ENCODE measurements at places on chromosomes 7 and 10.

DNA sequence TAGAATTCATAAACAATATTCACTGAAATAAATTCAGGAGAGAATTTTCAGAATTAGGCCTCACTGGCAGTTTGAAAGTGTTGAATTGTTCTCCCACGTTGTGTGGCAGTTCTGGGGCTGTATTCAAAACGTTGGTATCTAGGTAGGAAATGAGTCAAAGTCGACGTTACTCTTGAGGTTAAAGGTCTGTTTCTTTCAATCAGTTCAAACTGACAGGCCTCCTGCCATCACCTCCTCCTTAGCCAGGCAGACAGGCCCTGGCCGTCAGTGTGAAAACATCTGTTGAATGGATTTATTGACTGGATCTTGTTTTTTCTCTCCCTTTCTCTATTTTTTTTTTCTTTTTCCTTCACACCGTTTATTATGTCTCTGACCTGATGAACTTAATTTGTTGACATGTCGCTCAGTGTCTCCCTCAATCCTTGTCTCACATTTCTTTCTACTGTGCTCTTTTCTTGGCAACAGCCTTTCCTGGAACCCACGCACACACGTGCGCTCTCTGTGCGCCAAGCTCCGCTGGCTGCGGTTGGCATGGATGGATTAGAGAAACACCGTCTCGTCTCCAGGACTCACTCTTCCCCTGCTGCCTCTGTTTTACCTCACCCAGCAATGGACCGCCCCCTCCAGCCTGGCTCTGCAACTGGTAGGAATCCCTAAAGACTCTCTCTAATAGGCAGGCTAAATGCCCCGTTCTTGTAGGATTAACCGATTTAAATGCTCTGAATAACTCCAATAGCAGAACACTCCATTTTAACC lies 231.7 kb downstream of the HDAC9 start:
- DNase-seq, result no peak

- no peak for DNase-seq
These were observed 211.2 kb downstream of the GLI3 start for GRCh38 chr7:42025635-42026375.

GRCh38 chr7:46948716-46949115 lies 633.2 kb downstream of the TNS3 start:
- no peak for DNase-seq

DNA sequence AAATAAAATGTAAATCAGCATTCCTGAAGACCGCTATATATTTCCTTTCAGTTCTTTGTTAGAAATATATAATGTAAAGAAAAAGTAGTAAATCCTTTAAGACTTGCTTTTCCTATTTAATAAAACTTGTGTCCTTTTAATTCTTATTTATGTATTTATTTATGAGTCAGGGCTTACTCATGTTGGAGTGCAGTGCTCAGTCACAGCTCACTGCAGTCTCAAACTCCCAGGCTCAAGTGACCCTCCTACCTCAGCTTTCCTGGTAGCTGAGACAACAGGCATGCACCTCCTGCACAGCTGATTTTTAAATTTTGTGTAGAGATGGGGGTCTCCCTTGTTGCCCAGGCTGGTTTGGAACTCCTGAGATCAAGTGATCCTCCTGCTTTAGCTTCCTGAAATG lies 724.5 kb downstream of the ANKRD7 start:
- no peak for DNase-seq

DNA sequence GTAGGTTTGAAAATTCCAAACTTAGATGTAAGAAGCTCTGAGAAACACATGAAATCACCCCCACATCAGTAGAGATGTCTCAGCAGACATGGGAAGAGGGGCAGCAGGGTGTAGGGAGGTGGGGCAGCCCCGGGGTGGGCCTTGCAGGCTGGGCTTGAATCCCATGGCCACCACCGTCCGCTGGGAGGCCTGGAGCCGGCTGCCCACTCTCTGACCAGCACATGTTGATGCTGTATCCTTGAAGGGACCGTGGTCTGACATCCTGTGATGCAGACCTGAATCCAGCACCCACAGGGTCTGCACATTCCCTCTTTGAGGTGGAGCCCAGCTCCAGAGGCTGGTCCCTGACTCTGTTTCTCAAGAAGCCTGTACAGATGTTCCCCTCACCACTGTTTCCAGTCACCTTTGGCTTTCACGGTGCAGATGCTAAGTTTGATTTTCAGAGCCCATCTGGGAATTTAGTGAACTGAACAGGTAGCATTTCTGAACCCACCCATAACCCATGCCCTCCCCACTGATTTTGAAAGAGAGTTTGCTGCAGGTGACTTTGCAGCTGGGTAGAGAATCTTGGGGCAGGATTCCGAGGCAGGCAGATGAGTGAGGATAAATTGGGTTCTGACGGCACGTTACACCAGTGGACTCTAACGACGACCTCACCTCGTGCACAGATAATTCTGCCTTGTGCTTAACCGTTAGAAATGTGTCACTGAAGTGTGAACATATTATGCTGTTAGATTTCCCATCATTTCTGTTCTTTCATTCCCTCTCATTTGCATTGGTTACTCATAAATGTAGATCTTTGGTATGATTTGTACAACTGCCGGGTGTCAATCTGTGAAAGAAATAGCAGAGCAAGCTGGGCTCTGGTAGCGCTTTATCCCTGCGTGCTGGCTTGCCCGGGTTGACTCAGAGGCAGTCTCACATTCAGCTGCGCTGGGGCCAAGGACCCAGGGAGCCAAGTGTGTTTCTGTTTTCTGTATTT lies 45.7 kb downstream of the IKZF1 start:
- DNase-seq, result no peak

DNA sequence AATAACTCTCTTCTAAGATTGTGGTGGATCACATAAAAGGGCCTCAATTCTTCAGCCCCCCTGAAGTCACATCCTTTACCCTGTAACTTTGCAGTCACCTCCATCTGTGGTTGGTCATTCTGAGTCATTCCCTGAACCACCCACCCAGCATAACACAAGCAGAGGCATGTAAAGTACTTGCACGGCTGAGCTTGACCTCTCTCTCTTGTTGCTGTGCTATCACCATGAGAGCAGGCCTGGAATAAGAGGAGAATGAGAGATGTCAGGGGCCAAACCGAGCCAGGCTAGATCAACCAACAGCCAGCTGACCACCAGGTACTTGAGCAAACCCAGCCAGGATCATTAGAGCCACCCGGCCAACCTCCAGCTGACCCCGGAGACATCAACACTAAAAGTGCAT lies 13.5 kb upstream of the STK17A start:
- DNase-seq, result no peak

DNA sequence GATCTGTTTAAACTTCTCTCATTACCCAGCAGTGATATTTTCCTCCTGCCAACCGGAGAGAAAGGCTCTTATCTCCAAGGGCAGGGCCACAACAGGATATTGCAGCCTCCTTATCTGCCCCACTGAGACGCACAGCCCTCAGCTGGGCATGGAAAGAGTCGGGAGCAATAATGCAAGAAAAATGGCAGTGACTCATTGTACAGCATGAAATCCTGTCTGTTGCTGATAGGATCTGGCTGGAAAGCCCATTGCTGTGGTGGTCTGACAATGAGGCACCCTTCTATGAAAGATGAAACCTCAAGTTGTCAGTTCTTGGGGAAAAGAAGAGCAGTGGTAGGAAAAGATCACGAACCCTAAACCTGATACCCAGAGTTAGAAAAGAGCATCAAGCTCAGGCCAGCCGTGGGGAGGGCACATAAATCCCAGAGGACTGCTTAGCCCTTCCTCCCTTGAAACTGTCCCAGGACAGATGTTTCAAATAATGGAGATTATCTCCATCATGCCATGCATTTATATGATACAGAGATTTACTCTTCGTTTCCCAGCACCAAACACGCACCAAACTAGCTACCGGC lies 47.0 kb upstream of the FIGNL1 start:
- no peak for DNase-seq

DNA sequence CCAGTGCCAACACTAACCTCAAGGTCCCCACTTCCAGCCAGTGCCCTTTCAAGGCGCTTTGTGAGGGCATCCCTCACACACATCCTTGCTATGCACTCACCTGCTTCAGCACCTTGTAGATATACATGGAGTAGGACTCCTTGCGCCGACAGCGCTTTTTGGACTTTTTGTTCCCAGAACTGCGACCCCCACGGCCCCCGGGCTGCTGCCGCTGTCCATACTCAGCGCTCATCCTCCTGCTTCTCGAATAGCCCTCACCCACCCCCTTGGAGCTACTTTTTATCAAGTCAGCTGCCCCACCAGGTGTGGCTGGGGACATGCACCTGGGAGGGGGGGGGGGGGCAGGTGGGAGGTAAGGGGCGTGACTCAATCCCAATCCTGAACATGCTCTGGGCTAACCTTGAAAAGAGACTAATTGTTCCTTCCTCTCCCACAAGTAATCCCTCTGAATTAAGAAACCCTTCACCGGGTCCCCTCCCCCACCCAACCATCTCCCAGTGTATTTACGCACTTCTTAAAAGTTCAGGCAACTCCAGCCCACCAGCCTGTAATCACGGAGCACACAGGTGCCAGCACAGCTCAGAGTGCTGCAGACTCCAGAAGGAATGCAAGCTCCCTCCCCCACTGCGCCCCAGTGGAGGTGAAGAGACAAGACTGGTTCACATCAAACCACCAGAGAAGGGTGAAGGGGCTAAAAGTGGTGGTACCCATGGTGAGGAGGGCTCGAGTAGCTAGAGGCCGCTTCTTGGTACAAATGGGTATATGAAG lies at the start of gene H2BK1:
TSS of gene H2BK1 (minus strand) at position 402 of the 768 bp plus-strand sequence. CDS start at position 232, 170 bp downstream.
- DNase-seq, result no peak

GRCh38 chr10:72316748-72317435 lies 37.8 kb downstream of the DNAJB12 start:
- peak; percentile 13 for DNase-seq

DNA sequence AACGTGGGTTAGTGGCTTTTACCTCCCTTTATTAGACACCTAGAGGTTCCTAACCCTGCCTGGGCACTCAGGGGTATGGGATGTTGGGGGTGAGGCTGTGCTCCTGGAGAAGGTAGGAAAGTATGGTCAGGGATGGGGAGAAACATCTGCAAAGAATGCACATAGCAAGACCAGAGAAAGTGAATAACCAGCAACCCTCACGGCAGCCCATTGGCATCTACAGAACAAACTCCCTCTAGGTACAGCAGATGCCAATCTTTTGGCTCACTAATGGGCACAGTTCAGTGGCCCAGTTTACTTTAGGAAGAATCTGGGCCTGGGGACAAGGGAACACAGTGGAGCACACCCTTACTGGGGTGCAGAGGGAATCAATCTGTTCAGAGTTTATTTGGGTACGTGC lies 143.9 kb downstream of the JAZF1 start:
- DNase-seq, result no peak

DNA sequence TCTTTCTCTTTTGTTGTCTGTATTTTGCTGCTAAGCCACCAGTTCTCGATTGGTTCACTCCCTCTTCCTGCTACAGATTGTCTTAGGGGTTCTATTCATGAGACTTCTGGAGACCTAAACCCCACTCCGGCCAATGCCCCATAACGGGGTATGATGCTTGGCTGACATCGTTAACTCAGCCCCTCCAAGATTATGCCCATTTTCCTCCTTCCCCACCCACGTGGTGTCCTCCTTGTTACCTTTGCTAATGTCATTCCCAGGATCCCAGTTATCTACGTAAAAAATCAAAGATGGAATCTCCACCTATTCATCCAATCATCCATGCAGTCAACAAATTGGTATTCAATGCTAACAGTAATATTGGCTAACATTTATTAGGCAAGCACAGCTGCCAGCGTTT lies 228.3 kb downstream of the CAMK1D start:
- no peak for DNase-seq

DNA sequence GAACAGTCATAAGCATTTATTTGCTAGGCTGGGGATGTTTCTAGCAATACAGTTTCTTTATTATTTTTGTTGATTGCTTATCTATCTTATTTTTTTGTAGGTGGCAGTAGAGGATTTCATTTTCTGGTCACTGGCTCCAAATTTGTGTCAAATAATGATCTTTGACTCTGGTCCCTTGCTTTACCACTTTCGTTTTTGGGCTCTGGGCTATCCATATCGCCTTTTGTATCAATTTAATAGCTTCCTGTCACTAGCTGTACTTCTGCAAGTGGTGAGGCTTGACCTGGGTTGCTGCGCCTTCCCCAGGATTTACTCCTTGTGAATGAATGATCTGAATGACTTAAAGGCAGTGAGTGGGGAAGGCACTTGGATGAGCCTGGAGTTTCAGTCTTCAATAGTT lies 48.4 kb downstream of the MDFIC start:
- no peak for DNase-seq

DNA sequence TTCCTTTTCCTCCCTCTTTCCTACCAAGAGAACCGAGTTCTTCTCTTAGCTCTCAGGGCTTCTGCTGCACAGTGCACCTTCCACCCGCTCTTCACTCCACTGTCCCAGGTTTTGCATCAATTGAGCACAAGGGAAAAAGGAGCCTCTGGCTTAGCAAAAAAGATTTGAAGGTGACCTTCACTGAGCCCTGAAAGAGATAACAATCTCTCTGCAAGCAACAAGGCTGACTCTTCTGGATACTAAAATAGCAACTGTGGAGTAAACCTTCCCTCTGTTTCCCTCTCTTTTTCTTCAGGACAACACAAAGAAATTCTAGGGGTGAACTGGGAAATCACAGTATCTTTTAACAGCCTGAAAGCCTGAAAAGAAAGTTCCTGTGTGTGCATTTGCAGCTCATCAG lies 354.7 kb upstream of the PODXL start:
- no peak for DNase-seq
